ENCODE measurements at places on chromosomes 3 and 15.

- DNase-seq = no peak
Measured at GRCh38 chr3:38878646-38879045, 62.6 kb upstream of the SCN10A start.

DNA sequence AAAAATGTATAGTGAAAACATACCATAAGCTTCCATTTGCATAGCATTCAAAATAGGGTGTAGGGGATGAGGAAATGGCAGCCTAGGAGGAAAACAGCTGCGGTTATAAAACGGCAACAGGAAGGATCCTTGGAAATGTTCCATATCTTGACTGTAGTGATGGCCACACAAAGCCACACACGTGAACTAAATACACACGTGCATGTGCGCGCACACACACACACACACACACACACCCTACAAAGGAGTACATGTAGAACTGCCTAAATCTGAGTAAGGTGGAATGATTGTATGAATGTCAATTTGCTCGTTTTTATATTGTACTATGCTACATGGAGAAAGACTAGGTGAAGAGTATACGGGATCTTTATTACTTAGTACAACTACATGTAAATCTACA is 3.9 kb upstream of the IREB2 start:
- DNase-seq = no peak

DNA sequence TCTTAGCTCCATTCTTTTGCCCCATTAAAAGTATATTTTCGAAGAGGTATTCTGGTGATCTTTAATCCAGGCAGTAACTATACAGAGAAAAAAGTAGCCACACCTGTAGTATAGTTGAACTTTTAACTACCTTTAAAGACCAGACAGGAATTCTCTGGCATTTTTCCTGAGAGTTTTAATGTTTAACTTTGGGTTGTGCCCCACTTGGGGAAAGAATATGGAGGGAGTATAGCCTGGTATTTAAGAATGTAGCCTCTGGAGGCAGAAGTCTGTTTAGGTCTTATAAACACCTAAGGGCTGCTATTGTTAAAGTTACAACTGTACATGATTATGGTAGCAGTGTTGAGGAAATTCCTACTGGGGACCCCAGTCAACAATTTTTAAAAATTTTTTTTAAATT is 19.3 kb downstream of the C3orf85 start:
- no peak for DNase-seq

DNA sequence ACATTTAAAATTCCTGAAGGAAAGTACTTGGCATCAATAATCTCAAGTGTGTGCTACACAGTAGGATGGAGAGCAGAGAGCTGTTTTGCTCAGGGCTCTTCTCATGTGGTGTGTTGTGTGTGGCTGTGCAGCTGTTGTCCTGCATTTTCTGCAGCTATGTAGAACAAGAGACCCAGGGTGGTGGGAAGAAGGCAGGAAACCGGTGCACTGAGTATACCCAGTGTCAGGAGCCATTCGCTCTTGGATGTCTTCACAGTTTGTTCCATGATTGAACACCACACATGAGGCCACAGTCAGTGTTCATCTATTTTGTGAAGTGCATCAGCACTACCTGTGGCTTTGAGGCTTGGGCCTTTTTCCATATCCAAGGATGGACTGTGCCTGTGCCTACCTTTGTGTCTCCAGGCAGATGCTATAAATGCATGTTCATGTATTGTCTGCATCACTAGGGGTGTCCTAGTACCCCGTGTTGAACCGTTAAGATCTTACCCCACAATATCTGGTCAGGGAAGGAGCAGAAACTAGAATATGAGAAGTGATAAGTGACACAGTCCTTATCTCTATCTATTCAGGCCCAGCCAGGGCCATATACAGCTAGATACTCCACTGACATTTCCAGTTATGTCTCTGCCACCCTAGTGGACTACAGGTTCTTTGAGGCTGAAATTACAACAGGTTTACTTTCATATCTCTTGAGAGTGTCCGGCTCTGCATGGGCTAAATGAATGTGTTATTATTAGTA is 194.3 kb downstream of the NR2F2 start:
- DNase-seq = no peak

DNA sequence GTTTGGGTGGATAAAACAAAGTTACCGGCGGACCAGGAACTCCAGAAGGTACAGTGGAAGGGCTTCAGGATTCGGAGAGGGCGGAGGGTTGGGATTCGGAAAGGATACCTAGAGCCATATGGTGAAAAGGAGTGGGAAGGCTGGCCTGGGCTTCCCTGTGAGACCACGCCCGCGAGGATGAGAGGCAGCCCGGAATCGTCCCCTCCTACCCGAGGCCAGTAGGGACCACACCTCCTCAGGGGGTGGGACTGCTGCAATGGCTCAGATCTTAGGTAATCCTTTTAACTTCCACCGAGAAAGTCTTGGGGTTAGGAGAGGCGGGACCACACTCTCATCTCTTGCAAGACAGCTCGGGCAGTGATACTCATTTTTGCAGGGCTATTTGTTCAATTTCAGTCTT is 511.3 kb downstream of the OCA2 start:
- DNase-seq = no peak
